ENCODE measurements at places on chromosomes 5 and 9.

- no peak for DNase-seq
These were observed 429.3 kb downstream of the GADD45G start for GRCh38 chr9:90034071-90034470.

GRCh38 chr5:124056991-124057723, 545.2 kb downstream of the CSNK1G3 start:
- no peak for DNase-seq

- no peak for DNase-seq
These were observed 87.4 kb upstream of the PAPPA start for GRCh38 chr9:116066221-116066620.

GRCh38 chr9:131735238-131736128, 4.4 kb downstream of the RAPGEF1 start:
- DNase-seq: no peak

GRCh38 chr9:68974431-68974830, 39.5 kb downstream of the PRKACG start:
- DNase-seq: peak; percentile 67
